Activated CD8-positive, alpha-beta memory T cell treated with anti-CD3 and anti-CD28 coated beads for 48 hours (primary cell): ENCODE measurements at places on chromosomes 13 and 19.

- no peak for DNase-seq
Observed at GRCh38 chr13:98456413-98456845, 120.5 kb downstream of the STK24 start.

- peak; percentile 75 for DNase-seq
Observed at GRCh38 chr19:1248786-1249297, 459 bp downstream of the MIDN start.

DNA sequence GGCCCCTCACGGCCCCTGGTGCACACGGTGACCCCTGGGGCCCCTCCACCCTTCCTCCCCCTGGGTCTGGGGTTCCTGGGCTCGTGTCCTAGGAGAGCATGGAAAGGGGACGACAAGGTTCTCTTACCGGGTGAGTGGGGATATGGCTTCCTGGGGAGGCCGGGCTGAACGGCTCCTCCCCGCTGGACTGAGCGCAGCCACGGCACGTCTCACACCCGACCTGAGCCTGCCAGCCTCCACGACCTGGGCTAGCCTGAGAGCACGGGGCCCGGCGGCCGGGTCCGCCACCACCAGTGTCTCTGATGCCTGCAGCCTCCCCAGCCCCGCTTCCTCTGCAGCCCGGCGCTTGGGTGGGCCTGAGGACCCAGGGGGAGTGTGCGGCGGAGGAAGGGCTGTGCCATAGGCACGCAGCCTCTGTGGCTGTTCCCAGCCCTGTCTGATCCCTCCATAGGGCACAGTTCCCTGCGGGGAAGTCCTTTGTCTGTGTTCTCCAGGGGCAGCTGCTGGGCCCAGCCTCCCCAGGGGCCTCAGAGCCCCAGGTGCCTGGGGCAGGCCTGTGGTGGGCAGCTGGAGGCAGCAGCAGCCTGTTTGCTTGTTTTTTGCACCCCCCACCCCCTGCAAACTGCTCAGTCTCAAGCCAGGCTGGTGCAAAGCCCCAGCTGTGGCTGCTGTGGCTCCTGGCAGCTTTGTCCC, 15.0 kb downstream of the PLIN4 start:
- no peak for DNase-seq

DNA sequence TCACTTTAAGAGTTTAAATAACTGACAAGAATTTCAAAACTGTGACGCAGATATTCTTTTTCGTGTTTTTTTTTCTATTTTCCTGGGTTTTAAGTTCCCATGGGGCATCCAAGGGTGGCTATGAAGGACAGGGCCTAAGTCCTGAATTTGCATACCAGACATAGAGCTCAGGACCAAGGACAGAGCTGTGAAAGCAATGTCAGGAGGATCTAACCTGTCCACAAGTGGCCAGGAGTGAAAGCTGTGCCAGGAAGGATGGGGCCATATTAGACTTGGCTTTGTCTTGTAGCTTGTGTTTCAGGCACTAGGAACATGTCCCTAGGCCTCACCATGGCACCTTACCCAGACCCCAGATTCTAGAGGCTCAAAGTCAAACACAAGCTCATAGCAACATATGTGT, 289.4 kb upstream of the MIR17HG start:
- no peak for DNase-seq

GRCh38 chr19:48113190-48113917, 2.7 kb upstream of the PLA2G4C start:
- no peak for DNase-seq

GRCh38 chr13:110944121-110944967, 29.5 kb upstream of the ANKRD10 start:
- DNase-seq: no peak

GRCh38 chr13:114025714-114026431, 52.0 kb upstream of the C13orf46 start:
- no peak for DNase-seq

- no peak for DNase-seq
Observed at GRCh38 chr13:108702171-108702570, 72.8 kb downstream of the MYO16 start.

GRCh38 chr19:14507704-14508542, 10.3 kb downstream of the DNAJB1 start:
- no peak for DNase-seq

DNA sequence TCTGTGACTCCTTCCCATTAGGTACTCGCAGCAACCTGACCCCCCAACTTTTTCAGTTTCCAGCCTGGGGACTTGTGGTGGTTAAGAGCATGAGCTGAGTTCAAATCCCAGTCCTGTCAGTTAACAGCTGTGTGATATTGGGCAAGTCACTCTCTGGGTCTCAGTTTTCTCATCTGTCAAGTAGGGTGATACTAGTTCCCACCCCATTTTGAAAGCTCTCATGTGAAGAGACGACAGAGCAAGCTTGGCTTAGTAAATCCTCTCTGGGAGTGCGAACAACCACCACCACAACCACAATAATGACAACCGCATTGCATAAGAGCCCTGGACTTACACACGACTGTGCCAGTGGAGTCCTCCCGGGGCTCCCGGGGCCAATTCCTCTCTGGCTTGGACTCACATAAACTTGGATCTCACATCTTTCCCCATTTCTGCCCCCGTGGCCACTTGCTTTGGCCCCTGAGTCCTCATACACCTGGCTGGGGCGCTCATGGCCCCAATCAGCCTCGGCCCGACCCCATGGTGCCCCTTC, 454 bp downstream of the BLVRB start:
- DNase-seq: no peak

GRCh38 chr19:38647966-38648768, 718 bp downstream of the ACTN4 start:
- no peak for DNase-seq

GRCh38 chr19:42501733-42502132, 26.5 kb downstream of the CEACAM1 start:
- DNase-seq: no peak

- no peak for DNase-seq
Observed at GRCh38 chr13:112715210-112715609, 25.4 kb downstream of the ATP11A start.

GRCh38 chr19:58511353-58512208, at the start of gene SLC27A5:
Gene SLC27A5, minus strand, starts transcription at chr19:58511992. Its CDS starts 37 bp downstream, at chr19:58511955.
- DNase-seq: no peak

GRCh38 chr13:97165502-97166425, 56.4 kb upstream of the MBNL2 start:
- DNase-seq: no peak

GRCh38 chr19:13937479-13938300, 527 bp downstream of the PODNL1 start:
- DNase-seq: no peak

- DNase-seq: no peak
Observed at GRCh38 chr19:28710278-28710677, 502.7 kb downstream of the UQCRFS1 start.
